ENCODE measurements at places on chromosomes 4 and X.

DNA sequence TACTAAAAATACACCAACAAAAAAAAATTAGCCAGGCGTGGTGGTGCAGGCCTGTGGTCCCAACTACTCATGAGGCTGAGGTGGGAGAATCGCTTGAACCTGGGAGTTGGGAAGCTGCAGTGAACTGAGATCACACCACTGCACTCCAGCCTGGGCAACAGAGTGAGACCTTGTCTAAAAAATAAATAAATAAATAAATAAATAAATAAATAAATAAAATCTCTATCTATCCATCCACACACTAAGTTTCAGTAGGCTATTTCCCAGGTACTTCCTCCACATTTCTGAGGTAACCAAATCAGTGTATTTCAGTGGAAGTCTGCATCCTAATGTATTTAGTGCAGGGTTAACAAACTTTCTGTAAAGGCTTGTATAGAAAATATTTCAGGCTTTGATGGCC, 10.9 kb downstream of the ABRAXAS1 start:
- DNase-seq: no peak

- no peak for DNase-seq
Observed at GRCh38 chr4:143207555-143207954, 22.8 kb downstream of the USP38 start.

DNA sequence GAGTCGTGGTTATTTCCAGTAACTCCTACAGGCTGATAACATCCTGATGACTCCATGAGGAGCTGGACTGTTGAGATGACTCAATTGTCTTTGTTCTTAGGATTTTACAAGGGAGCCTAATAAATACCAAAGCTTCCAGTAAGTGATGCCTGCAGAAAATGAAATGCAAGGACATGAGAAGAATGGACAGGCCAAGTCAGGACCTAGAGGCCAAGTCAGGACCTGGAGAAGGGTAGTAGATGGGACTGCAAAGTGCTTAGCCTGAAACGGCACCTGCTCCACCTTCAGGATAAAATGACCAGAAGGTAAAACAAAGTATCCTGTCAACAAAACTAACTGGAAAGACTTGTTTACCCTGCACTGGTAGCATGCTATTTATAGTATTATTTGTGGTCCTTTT, 6.4 kb upstream of the SLC10A6 start:
- no peak for DNase-seq

- DNase-seq: peak; percentile 55
Observed at GRCh38 chr4:11228530-11228929, 200.2 kb downstream of the HS3ST1 start.

GRCh38 chrX:56802921-56803849, 74.1 kb downstream of the NBDY start:
- DNase-seq: peak; percentile 58

DNA sequence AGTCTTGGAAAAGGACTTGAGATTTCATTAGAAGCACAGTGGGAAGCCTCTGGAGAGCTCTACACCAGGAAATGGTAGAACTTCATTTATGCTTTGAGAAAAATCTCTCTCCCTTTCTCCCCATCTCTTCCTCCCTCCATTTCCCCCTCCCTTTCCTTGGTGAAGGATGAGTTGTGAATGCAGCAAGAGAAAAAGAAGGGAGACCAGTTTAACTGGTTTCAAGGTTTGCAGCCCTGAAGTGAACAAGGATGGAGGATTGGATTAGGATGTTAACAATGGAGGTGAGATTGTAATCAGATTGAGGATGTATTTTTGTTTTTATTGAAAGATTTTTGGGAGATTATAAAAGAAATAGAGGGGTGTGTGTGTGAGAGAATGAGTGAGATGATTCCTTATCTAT, 99.5 kb downstream of the ANK2 start:
- peak; percentile 34 for DNase-seq

DNA sequence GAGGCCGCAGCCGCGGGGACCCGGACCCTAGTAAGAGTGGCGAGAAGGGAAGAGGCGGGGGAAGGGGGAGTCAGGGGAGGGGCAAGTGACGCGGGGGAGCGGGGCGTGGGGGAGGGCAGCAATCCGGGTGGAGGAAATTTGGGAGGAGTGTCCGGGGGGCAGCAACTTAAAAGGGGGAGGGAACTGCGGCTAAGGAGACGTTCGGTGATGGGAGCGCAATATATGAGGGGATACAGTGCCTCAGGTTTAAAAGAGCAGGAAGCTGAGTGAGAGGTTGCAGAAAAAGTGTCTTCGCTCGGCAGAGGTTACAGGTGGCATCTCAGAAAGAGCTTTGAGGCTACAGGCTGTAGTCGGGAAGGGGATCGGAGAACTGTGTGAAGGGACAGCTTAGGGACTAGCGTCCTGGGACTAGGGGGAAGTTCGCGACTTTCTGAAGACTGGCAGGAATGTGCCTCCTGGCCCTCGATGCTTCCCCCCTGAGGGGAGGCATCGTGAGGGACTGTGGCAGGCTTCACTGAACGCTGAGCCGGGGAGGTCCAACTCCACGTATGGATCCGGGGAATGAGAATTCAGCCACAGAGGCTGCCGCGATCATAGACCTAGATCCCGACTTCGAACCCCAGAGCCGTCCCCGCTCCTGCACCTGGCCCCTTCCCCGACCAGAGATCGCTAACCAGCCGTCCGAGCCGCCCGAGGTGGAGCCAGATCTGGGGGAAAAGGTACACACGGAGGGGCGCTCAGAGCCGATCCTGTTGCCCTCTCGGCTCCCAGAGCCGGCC, 519 bp downstream of the FOXO4 start:
- DNase-seq: peak; percentile 83

GRCh38 chrX:103517246-103517645, 2.0 kb downstream of the RAB40A start:
- no peak for DNase-seq

- no peak for DNase-seq
Observed at GRCh38 chrX:9670136-9670814, 95.4 kb downstream of the GPR143 start.

DNA sequence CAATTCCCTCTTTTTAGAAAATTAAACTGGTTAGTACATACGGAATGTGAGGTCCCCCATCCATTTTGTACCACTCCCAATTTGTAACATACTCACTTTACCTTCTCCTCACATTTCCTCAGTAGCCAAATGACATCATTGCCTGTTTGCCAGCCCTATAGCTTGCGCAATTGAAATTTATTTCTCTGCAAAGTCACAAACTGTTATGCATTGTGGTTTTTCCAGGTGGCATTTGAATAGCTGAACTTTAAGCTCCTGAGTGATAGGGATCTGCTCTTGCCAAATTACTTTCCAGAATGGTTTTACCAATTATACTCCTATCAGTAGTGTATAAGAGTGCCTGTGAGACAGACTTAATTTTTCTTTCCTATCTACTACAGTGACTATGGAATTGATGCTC, 7.7 kb downstream of the COL4A5 start:
- no peak for DNase-seq

DNA sequence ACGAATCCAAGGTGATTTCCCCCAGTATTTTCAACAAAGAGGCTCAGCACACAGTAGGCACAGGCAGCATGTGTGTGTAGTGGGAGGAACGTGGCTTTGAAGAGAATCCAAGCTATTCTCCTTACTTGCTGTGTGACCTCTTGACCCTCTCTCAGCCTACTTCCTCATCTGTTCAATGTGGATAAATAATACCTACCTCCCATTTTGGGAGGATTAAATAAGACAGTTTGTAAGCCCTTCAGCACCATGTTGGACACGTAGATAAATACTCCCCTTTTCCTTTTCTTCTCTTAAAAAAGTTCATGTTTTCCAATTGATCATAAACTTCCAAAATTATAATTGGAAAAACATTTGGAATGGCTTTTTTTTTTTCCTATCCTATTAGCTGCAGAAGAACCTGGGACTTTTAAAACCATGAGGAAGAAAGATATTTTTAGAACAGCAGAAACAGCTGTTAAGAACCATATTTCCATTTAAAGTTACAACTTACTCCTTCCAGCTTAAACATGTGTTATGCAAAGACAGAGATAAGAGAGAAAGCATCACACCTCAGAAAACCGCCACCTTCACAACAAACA, 56.1 kb upstream of the TMEM131L start:
- DNase-seq: no peak

DNA sequence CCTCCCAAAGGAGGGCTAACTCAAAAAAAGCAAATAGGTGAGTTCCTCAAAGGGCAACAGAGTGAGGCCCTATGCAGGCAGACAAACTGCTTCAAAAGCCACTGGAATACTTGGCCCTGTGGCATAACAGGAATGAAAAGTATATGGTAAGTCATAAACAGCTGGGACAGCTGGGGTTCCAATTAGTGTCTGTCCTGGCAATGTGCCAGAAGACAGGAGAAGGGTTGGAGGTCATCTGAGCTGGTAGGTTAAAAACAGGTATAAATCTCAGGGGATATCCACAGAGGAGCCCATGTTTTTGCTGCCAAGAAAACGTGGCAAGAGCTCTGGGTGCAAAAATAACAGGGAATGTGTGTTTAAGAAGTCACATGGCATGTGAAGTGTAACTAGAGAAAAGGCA, 111.6 kb downstream of the APOOL start:
- DNase-seq: no peak

DNA sequence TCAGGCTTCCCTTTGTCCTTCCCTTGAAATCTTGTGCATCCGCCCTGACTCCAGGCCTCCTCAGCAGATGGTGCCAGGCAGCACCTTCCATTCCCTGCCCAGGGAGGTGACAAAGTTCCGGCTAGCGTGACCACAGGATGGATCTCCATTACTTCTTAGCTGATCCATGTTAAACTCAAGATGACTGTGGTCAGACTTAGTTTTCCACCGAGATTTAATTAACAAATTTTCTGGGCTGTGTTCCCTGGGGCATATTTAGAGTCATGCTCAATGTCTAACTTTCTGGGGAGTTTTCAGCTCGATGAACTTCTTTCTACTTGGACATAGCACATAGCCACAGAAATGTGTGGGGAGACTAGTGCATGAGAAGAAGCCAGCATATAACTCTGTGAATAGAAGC, 215.1 kb upstream of the SFRP2 start:
- no peak for DNase-seq

DNA sequence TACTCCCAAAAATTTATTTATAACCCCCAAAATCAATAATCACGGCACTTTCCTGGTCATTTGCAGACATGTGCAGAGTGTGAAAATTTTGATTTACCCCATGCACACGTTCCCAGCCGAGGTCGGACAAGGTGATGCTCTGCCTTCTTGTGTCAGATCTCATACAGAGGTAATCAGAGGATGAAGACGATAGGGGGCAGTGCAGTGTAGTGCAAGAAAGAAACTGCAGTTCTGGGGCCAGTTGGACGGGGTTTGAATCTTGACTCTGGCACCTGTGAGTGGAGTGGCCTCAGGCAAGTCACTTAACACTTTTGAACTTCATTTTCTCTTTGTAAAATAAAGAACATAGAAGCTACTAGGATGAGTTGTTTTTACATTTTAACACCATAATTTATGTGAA, 88.4 kb downstream of the FRMPD3 start:
- DNase-seq: peak; percentile 14

- DNase-seq: no peak
Observed at GRCh38 chr4:118983293-118983692, 94.6 kb downstream of the SYNPO2 start.

GRCh38 chrX:13699183-13699826, 10.4 kb downstream of the RAB9A start:
- no peak for DNase-seq

GRCh38 chr4:138051157-138051556, 191.0 kb downstream of the SLC7A11 start:
- no peak for DNase-seq

DNA sequence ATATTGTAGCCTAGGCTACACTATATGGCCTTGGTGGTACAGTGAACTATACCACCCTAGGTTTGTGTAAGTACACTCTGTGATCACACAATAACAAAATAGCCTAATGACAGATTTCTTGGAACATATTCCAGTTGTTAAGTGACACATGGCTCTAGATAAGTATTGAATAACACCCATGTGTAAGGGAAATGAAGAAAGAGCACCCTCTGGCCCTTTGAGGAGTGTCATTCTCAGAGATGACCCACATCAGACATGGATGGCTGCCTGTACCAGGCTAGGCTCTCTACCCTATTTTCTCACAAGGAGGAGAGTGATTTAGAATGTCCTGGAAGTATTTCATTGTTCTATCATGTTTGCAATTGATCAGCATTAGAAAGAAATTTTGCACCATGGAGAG, 61.7 kb downstream of the HAND2 start:
- DNase-seq: no peak

DNA sequence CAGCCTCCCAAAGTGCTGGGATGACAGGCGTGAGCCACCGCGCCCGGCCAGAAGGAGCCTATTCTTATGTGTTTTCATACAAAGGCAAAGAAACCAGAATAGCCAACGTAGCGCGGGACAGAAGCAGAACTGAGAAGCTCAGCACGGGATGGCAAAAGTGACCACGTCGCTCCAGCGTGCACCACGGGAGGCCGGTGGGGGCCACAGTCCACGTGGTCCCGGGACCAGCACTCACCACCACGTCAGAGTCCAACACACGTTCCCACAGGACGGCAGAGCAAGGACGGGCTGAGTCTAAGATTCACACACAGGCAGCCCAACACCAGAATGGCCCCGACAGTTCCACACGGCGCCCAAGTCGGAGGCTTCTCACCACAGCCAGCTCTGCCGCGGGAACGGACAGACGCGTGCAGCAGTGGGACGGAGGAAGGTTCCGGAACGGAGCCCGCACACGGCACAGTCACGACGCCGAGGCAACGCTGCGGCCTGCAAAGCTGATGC, 18.8 kb upstream of the GTPBP6 start:
- no peak for DNase-seq

DNA sequence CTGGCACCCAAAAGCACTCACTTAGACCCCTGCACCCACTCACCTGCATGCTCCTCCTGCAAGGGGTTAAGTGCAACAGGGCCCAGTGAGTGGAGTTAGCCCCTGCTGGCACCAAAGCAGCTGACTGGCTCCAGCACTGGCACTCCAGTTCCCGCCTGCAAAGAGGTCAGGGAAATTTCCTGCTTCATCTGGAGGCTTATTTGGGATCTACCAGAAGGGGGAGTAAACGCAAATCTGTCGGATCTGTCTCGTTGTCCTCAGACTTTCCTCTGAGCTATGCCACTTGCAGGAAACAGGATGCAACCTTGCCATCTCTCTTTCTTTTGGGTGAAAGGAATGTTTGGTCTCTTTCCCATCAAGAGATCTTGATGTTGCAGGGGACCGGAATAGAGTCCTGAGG, 435.6 kb downstream of the PCDH10 start:
- no peak for DNase-seq

GRCh38 chr4:41146716-41147506, 67.4 kb downstream of the APBB2 start:
- peak; percentile 74 for DNase-seq

DNA sequence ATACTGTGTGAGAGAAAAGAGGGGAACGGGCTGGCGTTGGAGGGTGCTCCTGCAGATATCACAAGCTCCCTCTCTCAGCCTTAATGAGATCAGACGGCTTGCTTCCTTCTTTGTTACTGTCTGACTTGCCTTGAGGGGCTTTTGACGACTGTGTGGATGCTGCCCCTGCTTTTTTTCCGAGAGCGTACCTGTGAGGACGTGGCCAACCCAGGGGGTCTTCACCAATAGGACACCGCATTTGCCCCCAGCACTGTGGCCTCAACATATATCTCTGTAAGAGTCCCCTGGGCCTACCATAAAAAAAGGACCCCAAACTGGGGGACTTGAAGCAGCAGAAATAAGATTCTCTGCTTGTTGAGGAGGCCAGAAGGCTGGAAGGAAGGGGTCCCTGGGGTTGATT, 143.9 kb downstream of the SHOX start:
- no peak for DNase-seq
